ENCODE measurements at places on chromosomes 3 and 15. TPM values are rescaled to one million over a fixed set of nuclear protein-coding genes. Genes with fewer than 3 reads are reported as not detected.

The SLC51B gene
- total RNA-seq = not detected

- peak; percentile 15 for DNase-seq
Measured at GRCh38 chr15:43492266-43492665, 690 bp downstream of the TP53BP1 start.

The AQP9 gene
- total RNA-seq = not detected

The EFHB gene
- total RNA-seq = 0.20 TPM

DNA sequence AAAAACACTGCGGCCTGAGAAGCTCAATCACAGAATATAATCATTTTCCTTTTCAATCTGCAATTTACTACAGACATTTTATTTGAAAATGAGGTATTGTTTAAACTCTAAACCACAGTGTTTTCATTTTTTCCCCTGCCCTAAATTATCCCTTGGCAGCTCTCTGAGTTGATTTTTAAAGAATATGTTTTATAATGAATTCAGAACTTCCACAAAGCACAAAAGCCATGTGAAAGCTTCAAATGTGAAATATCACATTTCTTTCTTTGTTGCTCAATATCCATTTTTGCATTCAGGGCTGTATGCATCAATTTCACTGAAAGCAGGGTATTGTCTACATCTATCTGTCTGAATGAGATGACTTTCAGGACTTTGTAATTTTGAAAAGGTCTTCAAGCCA lies 813.6 kb upstream of the ALCAM start:
- no peak for DNase-seq

GRCh38 chr15:91889111-91889815 lies 35.8 kb downstream of the SLCO3A1 start:
- no peak for DNase-seq

GRCh38 chr15:42691770-42692169 lies 45.2 kb downstream of the CDAN1 start:
- DNase-seq = no peak

The GRK7 gene
- not detected for total RNA-seq

GRCh38 chr15:80325206-80325605 lies 73.2 kb upstream of the CTXND1 start:
- DNase-seq = no peak

The KCNAB1 gene
- 0.65 TPM for total RNA-seq

DNA sequence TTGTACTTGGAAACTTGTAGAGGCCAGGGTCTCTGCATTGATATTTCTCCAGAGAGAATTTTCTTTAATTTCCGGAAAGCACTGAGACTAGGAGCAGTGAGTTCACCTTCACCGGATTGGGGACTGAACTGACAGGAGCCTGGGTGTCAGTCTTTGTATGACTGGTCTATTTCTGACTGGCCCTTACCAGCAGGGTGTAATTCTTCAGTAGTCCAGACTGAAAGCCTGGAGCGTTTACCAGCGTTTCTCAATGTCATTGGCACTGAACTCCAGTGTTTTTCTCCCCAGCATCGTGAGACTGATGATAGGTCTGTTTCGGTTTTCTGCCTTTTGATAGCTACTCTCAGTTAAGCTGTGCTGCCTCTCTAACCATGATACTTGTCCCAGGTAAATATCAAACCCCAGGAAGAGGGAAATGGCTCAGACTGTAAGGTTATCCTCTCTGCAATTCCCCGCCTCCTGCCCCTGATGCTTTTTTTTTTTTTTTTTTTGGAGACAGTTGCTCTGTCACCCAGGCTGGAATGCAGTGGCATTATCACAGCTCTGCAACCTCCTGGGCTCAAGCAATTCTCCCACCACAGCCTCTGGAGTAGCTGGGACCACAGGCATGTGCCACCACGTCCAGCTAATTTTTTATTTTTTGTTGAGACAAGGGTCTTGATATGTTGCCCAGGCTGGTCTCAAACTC lies 103.6 kb downstream of the CACNA2D3 start:
- no peak for DNase-seq

DNA sequence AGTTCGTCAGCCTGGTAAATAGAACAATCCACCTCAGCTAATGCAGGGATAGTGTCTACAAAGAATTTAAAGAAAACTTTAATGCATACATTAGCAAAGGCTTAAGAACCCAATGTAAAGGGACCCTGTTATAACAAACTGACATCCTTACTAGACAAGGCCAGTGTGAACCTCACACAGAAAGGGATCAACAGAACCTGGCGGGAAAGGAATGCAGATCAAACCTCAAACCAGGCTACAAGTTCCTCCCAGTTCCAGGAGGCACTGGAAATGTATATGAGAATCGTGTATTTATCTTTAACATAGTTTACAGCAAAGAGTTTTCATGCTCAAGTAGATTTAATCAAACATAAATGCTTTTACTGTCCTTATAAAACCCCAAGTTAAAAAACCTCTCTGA lies 37.6 kb upstream of the ATP11B start:
- DNase-seq = no peak

DNA sequence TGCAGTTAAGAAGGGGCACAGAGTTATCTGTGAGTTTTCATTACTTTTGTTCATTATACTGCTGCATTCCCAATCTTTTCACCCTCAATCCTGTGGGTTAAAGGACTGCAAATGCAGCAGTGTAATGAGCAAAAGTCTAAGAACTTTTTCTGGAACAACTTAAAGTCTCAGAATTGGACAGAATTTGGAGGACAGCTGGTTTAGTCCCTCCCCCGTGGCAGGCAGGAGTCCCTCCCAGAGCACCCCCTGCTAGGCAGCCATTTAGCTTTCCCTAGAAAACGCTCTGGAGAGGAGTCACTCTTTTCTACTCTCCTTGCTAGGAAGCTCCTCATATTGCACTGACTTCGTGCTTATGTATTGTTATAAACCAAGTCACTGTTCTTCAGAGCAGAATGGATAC lies 156.3 kb upstream of the UBE2E1 start:
- DNase-seq = no peak

DNA sequence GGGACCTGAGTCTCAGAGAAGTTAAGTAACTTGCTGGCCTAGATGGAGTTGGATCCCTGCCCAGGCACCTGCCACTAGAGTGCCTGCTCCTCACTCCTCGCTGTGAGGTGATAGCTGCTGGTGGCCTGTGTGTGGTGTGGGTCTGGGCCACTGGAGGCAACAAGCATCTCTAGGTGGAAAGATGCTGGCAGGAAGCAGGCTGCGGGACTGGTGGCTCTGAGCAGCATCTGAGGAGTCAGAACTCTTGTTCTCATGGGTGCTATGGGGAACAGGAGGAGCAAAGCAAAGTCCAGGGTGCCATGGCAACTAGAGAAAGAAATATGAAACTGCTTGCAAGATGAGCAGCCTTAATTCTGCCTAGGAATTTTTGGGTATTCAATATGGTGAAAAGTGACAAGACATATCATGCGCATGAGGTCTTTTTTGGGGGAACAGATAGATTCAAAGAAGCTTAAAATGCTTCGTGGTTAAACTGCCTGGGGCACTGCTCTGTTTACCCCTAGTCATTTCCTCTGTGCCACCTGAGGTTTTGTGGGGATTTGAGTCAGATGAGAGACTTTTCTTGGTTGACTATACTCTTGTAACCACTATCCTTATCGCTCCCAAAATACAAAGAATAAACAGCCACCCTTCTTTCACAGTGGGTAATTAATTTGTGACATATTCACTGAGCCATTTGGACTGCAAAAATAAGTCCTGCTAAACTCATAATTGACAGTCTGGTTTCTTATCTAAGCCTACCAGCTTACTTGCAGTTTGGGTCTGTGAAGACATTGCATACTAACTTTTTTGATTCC lies 50.3 kb downstream of the MED12L start:
- no peak for DNase-seq

GRCh38 chr3:4829031-4829394 lies 150.2 kb upstream of the BHLHE40 start:
- DNase-seq = no peak

DNA sequence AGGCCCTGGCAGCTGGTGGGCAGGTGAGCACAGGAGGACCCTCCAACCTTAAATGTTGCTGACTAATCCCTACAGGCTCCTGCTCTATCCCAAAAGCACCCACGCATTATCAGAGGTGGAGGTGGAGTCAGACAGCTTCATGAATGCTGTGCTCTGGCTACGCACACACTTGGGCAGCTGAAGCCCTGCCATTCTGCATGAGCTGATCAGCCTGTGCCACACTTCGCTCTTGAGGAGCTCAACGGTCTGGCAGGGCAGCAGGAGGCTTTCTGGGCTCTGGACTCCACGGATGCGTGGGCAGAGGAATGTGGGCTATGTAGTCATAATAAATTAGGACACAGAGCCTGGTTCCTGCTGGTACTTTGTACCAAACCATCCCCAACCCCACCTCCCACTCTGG lies 6.1 kb downstream of the MST1 start:
- no peak for DNase-seq

DNA sequence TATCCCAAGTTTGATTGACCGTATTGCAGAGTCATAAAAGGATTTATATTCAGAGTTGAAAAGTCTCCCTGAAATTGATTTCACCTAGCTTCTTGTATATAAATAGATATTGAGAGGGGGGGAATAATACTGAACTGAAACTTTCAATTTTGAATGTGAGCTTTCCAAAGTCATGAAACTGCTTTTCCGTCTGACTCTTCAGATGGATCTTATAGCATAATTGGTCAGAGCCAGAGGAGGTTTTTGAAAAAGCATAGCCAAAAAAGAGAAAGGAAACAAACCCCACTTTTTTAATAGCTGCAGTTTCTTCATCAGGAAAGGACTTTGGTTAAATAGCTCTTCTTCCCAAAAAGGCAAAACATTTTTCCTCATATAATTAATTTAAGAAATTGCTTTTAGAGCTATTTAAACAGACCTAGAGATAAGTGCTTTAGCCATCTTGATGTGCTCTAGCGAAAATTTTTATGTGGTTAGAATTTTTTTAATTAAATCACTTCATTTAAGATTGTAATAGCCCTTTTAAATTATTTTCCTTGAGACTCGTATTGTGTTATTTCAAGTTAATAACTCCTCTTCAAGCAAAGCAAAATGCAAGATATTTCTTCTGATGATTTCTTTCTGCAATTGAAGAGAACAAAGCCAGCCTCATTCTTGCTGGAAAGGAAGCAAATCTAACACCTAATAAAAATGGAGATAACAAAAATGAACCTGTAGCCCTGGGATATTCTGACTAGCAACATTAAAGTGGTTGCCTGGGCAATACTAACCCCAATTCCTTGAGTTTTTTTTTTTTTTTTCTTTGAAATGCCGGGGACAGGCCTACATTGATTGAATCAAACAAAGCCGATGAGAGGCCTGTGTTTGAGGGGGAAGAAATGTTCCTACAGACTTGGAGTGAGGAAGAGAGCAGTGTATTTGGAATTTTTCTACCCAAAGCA lies 173.6 kb downstream of the PTPRG start:
- no peak for DNase-seq

GRCh38 chr15:60371175-60372051 lies 26.4 kb downstream of the ANXA2 start:
- peak; percentile 99 for DNase-seq

The KNL1 gene
- 2.0 TPM for total RNA-seq

- DNase-seq = peak; percentile 57
Measured at GRCh38 chr3:35946121-35946853, 307.0 kb downstream of the ARPP21 start.

The C3orf70 gene
- 0.65 TPM for total RNA-seq

- DNase-seq = no peak
Measured at GRCh38 chr3:13493867-13494441, 13.8 kb downstream of the HDAC11 start.

DNA sequence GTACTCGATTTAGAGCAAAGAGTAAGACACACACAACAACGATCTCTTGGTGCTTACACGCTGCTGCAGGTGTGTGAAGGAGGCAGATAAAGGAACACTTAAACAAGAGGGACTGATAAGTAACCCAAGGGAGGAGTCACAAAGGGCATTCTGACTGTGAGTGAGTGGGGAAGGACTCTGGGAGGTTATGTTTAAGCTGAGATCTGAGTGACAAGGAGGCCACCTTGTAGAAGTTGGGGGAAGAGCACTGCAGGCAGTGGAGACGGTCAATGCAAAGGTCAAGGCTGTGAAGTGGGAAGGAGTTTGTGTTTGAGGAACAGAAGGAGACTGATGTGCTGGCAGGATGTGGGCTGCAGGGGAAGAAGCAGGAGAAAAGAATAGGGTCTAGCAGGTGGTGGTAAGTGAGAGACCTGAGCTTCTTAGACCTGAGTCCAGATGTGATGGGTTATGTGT lies 63.1 kb downstream of the LPP start:
- DNase-seq = no peak

DNA sequence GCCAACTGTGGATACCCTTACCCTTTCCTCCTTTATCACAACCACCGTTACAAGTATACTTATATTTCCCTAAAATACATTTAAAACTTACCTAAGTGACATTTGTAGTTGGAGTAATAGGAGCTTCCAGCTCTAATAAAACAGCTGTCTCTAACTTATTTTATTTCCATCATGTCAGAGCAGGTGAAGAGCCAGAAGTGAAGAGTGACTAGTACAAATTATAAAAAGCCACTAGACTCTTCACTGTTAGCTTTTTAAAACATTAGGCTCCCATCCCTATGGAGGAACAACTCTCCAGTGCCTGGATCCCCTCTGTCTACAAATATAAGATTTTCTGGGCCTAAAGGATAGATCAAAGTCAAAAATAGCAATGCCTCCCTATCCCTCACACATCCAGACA lies 102.3 kb downstream of the MME start:
- no peak for DNase-seq

DNA sequence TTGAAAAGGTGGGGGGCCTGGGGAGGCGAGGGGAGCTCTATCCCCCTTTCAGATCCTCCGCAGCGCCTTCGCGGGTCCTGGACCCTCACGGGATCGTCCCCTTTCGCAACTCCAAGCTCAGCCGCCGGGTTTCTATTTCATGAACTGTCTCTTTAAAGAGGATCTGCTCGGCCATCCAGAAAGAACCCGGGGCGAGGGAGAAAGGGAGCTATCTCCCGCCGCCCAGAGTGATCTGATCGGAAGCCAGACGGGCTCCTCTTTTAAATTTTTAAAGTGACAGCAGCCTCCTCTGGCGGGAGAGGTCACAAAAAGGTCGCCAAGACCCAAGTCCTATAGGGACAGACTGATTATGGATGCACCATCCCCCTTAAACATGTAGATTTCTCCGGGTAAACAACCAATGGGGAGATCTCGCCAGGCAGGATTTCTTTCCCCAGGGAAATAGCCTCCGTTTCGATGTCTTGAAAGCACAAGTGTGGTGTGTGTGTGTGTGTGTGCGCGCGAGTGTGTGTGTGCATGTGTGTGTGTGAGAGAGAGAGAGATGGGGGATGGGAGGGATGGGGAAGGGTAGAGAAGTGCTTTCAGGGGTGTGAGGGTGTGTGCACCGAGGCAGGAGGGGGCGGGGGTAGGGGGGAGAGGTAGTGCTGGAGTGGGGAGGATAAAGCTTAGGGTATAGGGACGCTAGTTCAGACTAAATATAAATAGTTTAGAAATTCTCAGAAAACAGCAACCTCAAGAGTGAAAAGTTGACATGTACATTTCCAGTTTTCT lies 516.1 kb downstream of the MECOM start:
- DNase-seq = peak; percentile 51

GRCh38 chr15:67144609-67145311 lies 79.4 kb downstream of the SMAD3 start:
- DNase-seq = peak; percentile 76

The HEMK1 gene
- 2.6 TPM for total RNA-seq

The RFT1 gene
- total RNA-seq = 11.3 TPM

GRCh38 chr3:141528800-141529199 lies 42.0 kb downstream of the RASA2 start:
- no peak for DNase-seq

All from lung microvascular endothelial cell (primary cell).